Stromal cell of bone marrow (primary cell): ENCODE measurements at places on chromosomes 2 and 18.

DNA sequence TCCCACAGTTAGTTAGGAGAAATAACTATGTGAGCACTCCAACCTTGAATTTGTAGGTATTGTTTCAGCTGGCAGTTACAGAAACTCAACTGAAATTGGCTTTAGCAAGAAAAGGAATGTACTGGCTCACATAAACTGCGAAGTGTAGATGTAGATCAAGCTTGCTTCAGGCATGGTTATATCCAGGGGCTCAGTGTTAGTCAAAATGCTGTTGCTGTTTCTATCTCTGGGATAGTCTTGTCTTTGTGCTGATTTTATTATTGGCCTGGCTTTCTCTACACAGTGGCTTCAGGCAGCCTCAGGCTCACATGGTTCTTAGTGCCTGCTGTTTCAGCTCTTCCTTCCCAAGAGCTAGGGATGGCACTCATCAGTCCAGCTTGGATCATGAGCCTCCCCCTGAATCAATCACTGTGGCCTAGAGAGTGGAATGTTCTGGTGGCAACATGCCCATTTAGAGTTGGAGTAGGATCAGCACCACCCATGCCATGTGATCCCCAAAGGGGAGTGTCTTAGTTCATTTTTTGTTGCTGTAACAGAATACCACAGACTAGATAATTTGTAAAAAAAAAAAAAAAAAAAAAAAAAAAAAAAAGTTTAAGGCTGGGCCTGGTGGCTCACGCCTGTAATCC is 69.1 kb upstream of the FOXI3 start:
- no peak for DNase-seq

DNA sequence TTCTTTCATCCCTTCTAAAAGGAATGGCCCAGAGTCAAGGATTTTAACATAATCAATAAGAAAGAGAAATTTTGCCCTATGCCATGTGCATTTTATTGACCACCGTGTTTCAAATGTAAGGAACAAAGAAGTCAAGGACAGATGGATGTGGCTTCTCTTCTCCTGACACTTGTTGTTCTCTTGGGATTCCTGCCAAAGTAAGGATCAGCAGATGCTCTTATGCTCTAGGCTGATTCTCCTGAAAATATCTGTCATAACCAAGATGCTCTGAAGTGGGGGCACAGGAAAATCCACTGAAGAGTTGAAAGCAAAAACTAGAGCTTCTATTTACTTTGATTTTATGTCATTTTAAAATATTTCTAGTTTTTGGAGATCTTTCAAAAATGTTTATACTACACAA is 72.9 kb upstream of the SYT4 start:
- DNase-seq = no peak

GRCh38 chr18:72409903-72410302 is 134.2 kb downstream of the CBLN2 start:
- DNase-seq = no peak

DNA sequence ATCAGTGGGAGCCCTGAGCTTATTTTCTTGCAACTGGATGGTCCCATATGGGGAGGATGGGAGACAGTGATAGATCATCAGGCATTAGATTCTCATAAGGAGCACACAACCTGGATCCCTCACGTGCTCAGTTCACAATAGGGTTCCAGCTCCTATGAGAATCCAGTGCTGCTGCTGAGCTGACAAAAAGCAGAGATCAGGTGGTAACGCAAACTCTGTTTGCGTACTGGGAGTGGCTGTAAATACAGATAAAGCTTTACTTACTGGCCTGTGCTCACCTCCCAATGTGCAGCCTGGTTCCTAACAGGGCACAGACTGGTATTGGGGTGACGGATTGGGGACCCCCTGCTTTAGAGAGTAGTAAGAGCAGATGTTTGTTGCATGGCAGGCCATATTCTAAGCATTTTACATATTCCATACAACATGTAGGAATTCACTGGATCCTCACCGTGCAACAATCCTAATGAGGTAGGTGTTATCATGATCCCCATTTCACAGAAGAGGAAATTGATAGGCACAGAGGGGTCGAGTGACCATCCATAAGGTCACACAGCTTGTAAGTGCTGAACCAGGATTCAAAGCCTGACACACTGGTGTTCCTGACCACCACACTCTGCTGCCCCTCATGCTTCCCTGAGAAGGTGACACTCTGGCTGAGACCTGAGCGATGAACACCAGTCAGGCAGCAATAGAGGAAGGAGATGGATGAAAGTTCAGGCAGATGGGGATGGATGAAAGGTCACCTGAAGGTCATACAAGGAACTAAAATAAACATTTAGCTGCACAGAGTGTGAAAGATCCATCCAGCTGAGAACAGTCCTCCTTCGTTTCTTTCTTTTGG is 15.7 kb upstream of the MAT2A start:
- DNase-seq = no peak

GRCh38 chr2:8110716-8111115 is 571.1 kb upstream of the ID2 start:
- DNase-seq = no peak

DNA sequence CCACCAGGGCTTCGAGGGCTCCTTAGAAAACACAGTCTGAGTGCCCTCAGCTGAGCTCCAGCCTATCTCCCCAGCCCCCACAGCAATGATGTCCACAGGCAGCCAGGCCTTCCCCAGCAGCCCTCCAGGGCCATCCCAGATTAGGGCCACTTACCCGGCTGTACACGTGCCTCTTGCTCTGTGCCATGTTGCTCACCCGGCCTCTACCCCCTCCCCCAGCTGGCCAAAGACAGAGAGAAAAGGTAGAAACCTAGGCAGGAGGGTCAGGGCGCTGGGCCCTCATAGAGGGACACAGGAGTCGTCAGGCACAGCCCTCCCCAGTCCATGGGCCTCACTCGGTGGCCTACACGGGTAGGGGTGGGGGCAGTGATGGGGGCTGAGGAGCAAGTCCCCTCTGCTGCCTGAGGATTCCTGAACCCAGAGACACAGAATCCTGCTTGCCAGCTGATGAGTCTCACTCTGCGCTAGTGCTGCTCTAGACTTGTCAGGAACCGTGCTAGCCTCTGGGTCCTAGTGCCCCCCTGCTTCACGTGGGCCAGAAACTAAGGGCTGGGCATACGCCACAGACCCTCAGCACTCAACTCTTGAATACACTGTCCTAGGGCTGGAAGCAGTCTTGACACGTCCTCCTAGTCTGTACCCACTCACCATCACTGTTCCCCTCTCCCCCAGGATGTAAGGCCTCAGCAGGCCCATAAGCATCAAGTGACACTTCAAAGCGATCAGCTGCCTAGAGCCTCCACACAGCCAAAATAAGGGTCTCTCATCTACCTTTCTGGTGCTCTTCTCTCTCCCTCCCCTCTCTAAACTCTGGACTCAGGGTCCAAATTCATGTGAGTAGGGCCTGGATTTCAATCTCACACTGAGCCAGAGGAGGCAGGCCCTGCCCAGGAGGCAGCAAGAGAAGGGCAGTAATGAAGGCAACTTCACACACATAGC is at the start of gene DCTN1:
TSS of gene DCTN1 (minus strand) at position 461 of the 939 bp plus-strand sequence. CDS start at position 187, 274 bp downstream.
- peak; percentile 52 for DNase-seq

- no peak for DNase-seq
Measured at GRCh38 chr2:134792186-134792585, 46.2 kb upstream of the ACMSD start.

GRCh38 chr2:229003256-229003655 is 267.8 kb downstream of the PID1 start:
- DNase-seq = peak; percentile 0
